ENCODE measurements at places on chromosomes 2 and 18.

DNA sequence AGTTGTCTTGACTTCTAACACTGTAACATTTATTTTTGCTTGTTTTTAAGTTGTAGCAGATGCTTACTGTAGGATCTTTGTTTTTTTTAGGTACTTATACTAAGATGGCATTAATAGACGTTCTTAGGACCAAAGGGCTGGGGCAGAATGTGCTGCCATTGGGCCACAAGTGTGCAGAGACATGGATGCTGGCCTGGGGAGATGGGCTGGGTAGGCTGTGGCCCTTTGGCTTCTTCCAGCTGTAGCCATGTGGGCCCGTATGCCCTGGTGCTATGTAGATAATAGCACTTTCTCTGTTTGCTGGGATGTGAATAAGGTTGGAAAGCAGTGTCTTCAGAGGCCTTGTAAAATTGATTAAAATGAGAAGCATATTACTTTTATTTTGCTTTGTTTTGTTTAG, 18.8 kb downstream of the RAB31 start:
- no peak for DNase-seq

GRCh38 chr2:218645126-218645525, 14.3 kb downstream of the ZNF142 start:
- no peak for DNase-seq

DNA sequence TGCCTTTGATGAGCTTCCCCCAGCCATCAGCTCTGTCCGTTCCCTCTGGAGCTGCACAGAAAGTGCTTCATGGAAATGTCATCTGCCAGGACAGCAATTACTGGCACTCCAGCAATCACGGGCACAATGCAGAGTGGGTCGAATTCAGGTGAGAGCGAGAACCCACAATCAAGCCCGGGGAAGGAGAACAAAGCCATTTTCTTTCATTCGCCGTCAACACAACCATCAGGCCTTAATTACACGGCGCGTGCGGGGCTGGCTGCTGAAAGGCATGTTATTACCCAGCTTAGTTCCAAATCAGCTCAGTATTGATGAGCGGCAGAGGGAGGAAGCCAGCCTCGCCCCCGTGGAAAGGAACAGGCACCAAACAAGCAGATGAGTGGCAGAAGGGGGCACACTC, 143.9 kb downstream of the MYT1L start:
- DNase-seq: no peak

- no peak for DNase-seq
Measured at GRCh38 chr2:151765760-151766410, 31.6 kb upstream of the NEB start.

GRCh38 chr2:217988014-217988839, 14.6 kb downstream of the TNS1 start:
- peak; percentile 52 for DNase-seq

DNA sequence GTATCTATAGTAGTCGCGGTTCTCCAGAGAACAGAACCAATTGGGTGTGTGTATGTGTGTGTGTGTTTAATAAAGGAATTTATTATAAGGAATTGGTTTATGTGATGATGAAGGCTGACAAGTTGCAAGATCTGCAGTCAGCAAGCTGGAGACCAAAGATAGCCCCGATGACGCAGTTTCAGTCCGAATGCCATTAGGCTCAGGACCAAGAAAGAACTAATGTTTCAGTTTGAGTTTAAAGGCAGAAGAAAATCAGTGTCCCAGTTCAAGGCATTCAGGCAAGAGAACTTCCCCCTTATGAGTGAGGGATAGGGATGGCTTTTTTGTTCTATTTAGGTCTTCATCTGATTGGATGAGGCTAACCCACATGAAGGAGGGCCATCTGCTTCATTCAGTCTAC, 221.6 kb downstream of the HNMT start:
- no peak for DNase-seq

GRCh38 chr18:58511897-58512581, 116.9 kb downstream of the ALPK2 start:
- DNase-seq: no peak

GRCh38 chr2:46339676-46340459, 42.7 kb downstream of the EPAS1 start:
- DNase-seq: no peak

DNA sequence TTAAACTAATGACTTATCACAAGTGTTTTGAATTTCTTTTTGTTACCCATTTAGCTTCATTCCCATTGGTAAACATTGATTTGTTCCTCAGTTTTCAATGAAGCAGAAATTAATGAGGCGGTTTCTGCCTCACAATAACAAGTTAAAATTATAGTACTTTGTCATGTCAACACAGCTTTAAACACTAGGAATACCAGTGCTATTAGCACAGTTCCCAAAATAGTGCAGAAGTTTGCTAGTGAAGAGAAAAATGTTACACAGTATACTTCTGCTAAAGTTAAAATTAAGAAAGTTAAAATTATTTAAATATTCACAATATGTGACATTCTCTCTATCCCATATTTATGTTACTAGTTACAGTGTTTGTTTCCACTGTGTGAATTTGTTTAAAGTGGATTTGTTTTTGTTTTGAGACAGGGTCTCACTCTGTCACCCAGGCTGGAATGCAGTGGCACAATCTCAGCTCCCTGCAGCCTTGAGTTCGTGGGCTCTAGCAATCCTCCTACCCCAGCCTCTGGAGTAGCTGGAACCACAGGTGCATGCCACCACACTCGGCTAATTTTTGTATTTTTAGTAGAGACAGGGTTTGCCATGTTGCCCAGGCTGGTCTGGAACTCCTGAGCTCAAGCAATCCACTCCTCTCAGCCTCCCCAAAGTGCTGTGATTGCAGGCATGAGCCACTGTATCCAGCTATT, 3.8 kb upstream of the CHN1 start:
- no peak for DNase-seq

GRCh38 chr2:189412330-189412953, 28.8 kb upstream of the WDR75 start:
- no peak for DNase-seq

DNA sequence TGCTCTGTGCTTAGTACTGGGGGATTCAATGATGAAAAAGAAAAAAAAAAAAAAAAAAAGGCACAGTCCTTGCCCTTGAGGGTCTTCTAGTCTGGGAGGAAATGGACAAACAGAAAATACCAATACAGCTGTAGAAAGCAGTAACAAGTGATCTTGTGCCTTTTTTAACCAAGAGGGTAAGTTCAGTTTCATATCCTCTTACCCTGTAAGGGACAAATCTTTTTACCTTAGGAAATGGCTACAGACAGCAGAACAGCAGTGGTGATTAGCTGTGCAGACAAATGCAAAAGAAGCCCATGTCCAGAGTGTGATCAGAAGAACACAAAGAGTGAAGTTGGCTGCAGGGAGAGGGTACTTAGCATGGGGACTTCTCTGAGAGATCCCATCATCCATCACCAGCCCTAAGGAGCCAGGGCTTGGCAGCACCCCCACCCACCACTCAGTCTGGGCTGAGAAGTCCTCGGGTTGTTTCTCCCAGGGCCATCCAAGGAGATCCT, 102.9 kb downstream of the ALPK2 start:
- no peak for DNase-seq

- no peak for DNase-seq
Measured at GRCh38 chr2:201139836-201140604, 24.1 kb downstream of the CFLAR start.

DNA sequence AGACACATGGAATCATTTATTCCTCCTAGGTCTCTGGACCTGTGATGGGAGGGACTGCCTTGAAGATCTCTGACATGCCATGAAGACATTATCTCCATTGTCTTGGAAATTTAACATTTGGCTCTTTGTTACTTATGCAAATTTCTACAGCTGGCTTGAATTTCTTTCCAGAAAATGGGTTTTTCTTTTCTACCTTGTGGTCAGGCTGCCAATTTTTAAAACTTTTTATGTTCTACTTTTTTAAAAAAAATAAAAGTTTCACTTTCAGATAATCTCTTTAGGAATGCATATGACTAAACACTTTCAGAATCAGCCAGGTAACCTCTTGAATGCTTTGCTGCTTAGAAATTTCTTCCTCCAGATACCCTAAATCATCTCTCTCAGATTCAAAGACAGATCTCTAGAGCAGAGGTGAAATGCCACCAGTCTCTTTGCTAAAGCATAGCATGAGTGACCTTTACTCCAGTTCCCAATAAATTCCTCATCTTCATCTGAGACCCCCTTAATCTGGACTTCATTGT, 209.6 kb downstream of the RPRM start:
- DNase-seq: no peak
